Ovary (tissue), 10 donors: ENCODE measurements at places on chromosomes 5 and 9.
A peak's percentile ranks its signal among the peaks of the same experiment; 100 is the strongest.

- no peak for DNase-seq
These were observed 12.8 kb downstream of the FBXW2 start for GRCh38 chr9:120780367-120780766.

DNA sequence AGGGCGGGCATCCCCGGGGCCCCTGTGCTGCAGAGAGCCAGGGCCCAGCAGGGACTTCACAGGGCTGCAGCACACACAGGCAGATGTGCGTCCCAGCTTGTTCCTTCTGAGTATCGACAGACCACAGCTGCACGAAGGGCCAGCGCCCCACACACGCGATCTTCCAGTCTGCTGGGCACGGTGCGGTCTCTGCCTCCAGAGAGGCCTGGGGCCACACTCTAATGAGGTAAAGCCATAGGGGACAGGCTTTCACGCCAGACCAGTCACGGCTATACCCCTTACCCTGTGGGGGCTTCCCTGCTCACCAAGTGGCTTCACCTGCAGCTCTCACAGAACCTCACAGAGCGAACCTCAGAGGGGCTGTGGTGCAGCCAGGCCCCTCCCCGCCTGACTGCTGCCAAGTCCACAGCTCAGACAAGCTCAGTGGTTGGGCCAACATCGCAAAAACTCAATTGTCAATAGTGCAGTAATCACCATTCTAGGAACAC lies 82.2 kb downstream of the SHB start:
- no peak for DNase-seq

DNA sequence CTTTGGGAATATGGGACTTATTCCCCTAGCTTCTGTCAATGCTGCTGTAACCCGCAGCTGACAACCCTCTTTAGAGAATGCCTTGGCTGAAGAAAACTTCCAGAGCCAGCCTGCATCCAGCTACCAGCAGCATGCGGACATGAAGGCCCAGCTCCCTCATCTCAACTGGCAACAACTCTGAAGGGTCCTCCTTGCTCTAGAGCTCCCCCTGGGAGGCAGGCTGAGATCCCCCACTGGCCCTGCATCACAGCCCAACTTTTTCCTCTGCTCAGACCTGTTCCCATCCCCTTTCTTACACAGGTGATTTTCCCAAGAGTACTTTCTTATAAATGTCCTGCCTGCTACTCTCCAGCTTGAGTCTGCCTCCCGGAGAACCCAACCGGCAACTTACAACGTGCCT lies 18.7 kb upstream of the WNT8A start:
- no peak for DNase-seq

- no peak for DNase-seq
These were observed 2.5 kb downstream of the TTC1 start for GRCh38 chr5:160011471-160011870.

GRCh38 chr5:174384509-174384947 lies 339.0 kb downstream of the NSG2 start:
- no peak for DNase-seq

GRCh38 chr9:101465326-101465915 lies 29.8 kb upstream of the ALDOB start:
- peak; percentile 40 for DNase-seq
